ENCODE measurements at places on chromosomes 16 and 17.
A peak's percentile ranks its signal among the peaks of the same experiment; 100 is the strongest.

GRCh38 chr17:30256756-30257506 lies 21.4 kb upstream of the SLC6A4 start:
- no peak for DNase-seq

GRCh38 chr16:27534256-27534655 lies 15.5 kb downstream of the GTF3C1 start:
- no peak for DNase-seq

GRCh38 chr16:19001788-19002187 lies 18.1 kb downstream of the TMC7 start:
- DNase-seq = no peak

- no peak for DNase-seq
Measured at GRCh38 chr17:76930107-76930506, 61.9 kb downstream of the MGAT5B start.

DNA sequence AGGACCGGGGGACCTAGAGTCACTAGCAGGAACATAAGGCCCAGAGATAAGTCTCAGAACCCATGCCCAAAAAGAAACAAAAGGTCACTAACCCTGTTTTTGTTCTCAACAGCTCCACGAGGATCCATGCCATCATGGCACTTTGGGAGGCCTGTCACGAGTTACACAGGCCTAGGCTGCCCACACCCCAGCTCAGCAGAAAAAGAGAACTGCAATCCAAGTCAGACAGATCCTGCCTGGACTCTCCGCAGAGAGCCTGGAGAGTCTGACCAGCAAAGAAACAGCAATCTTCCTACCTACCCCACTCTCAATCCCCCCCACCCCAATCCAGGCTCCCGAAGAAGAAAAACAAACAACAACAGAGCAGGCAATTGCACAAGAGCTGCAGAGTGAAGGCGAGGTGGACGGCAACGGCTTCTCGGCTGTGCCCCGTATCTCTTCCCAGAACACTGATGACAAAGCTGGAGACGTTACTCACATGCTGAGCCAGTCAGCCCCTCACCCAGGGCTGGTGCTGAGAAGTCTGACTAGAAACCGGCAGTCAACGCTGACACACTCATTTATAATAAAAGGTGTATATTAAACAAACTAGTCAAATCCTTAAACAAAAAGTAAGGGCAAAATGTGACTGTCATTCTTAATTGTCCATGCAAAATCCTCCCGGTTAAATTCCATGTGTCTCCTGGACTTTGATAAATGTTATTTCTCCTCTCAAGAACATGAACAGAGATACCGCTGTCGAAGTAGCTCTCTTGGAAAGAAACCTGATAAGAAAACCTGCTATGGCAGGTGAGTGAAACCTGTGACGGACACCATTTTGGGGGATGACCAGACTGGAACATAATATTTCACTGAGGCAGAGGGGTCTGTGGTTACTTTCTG lies 89.3 kb downstream of the SMG6 start:
- no peak for DNase-seq

DNA sequence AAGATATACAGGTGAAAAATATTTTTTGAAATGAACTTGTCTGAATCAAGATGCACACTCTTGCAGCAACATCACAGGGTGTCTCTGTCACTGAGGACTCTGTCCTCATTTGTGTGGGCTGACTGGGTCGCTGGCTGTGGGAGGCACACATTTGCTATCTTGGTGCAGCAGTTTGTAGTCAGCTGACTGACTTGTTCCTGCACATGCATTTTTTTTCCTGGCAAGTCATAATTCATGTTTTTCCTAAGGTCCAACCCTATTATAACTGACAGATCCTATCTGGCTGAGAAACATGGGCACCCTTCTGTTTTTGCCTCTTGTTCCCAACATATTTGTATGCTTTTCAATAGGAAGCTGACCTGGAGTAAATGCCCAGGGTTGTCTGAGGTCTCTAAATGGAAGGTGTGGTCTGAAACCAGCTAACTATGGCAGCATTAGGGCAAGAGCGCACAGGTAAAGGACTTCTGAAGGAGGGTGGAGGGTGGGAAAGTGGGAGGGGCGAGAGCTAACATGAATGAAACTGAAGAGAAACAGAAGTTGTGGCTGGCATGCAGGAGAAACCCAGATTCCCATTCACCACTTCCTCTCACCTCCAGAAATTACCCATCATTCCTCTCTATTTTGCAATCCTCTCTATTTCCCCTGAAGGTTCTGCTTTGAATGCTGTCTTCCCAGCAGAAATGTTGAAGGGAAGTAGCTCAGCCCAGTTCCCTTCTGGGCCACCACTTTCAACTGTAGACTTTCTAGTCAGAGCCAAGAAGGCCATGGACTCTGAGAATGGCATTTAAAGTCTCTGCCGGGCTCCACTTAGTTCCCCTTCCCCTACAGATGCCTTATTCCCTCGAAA lies 166.1 kb downstream of the PRKCA start:
- no peak for DNase-seq

DNA sequence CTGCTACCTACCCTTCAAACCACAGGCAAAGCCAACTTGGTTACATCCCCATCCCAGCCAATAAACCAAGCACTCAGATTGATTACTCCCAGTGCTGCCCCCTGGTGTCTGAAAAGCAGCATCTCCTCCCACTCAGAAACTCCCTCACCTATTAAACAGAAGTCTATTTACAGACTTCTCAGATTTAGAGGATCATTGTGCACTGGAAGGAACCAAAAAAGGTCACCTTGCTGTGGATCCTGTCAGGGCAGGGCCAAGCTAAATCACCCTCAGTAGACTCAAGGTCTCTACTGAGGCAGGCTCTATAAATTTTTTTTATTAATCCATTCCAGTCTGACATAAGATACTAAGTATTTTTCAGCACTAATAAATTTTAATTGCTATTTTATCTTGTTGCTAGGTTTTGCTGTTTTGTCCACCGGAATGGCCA lies 17.6 kb downstream of the HIGD1B start:
- DNase-seq = peak; percentile 76

DNA sequence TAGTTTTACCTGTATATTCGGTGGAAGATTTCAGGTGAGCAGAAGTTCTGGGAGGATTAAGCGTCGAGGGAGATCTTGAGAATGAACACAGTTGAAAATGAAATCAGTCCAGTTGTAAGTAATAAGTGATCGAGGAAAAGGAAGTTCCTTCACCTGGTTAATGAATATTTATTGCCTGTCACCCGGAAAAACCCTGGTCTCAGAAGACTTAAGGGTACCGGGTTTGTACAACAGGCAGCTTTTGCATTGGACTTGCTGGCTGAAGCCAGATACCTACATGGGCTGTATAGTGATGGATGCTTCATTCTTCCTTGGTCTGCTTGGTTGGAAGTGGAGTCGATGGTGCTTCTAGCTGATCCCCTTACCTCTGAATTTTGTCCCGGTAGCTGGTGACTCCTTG lies 72.7 kb downstream of the PRKCA start:
- no peak for DNase-seq

GRCh38 chr17:74981979-74982662 lies 5.3 kb upstream of the CDR2L start:
- DNase-seq = peak; percentile 81

DNA sequence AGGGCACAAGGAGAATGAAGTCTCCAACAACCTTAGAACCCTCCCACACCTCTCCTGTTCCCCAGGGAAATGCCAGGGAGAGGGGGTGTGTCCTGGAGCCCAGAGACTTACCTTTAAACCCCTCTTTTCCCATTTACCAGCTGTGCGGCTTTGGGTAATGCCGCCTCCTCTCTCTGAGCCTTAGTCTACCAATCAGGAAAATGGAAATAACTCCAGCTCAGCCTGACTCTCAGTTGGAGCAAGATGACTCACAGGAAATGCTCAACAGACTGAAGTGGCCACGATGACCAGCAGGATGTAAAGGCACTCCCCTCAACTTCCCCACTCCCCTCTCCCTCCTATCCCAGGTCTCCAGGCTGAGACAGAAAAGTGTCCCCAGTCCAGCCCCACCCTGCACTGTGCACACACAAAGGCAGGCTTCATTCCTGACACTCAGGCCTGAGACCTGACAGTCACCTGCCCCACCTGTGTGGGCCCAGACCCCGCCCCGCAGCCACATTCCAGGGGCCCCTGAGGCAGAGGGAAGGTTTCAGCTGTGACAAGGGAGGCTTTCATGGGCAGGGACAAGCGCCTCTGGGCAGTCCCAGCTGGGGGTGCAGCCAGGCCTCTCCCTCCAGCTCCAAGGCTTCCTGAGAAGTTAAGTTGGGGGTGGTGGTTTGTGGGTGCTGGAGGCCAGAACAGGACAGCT lies 3.0 kb upstream of the KRT15 start:
- no peak for DNase-seq

DNA sequence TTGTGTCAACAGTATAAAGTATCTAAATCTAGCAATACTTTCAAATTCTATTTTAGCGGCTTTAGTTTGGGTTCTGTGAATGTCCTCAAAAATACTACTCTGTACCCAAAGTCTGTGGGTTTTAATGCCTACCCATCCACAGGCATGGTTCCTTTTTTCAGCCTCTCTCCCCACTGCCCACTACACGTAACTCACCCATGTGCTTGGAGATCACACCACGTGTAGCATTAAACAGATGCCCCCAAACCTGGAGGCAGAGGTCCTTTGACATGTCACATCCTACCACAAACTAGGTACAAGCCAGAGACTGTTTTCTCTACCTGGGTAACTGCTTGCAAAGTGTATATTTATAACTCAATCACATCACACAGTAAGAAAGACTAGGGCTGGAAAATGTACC lies 5.4 kb downstream of the DYNC1LI2 start:
- DNase-seq = no peak

DNA sequence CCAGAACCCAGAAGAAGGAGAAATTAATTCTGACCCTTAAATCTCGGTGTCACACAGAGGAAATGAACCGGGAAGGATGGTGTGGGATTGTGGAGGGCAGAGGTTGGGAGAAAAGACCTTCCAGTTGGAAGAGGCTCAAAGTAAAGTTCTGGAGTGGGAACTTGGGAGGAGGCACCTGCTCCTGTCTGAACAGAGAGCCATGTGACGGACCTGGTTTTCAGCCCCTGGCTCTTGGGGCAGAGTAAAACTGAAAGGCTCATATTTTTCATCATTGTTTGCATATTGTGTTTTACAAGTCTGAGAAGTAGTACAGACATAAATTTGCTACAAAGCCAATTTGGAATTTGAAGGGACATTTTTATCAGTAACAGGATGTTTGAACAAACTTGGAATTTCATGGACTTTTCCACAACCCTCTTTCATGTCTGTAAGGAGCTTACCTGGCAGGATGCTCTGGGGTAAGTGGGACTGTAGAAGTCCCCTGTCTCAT lies 24.4 kb upstream of the SEC14L1 start:
- DNase-seq = no peak

DNA sequence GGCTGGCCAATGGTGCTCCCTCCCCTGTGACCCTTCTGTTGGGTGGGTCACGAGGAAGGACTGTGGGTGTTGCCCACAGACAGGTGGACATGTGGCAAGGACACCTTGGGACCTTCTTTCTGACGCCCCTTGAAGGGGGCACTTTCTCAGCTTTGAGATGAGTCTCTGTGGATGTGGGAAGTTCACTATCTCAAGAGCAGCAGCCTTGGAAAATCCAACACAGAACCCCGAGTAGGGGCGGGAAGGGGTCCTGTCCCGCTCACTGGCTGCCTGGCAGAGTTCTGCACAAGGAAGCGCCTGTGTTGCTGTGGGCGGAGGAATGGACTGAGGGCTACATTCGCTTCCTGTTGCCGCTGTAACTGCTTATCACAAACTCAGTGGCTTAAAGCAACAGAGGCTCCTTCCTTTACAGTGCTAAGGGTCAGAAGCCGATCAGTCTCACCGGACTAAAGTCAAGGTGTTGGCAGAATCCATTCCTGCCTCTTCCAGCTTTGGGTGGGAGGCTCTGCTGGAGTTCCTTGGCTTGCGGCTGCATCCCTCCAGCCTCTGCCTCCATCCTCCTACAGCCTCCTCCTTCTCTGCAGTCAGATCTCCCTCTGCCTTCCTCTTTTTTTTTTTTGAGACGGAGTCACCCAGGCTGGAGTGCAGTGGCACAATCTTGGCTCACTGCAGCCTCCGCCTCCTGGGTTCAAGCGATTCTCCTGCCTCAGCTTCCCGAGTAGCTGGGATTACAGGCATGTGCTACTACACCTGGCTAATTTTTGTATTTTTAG lies 305.2 kb downstream of the SEC14L1 start:
- no peak for DNase-seq

DNA sequence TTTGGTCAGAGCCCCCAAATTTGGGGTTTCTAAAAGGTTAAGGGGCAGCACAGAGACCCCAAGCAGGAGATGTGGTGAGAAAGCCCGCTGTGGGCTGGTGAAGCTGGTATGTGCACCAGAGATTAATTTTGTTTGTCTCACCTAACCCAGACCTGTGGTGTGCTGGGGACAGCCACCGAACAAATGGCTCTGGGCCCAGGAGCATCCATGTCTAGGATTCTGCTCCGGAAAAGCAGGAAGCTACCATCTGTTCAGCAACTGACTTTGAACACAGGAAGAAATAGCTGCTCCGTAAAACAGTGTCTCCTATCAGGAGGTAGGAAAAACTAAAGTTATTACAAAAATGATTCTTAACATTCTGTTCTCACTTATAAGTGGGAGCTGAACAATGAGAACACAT lies 2.7 kb upstream of the ZP2 start:
- DNase-seq = no peak

DNA sequence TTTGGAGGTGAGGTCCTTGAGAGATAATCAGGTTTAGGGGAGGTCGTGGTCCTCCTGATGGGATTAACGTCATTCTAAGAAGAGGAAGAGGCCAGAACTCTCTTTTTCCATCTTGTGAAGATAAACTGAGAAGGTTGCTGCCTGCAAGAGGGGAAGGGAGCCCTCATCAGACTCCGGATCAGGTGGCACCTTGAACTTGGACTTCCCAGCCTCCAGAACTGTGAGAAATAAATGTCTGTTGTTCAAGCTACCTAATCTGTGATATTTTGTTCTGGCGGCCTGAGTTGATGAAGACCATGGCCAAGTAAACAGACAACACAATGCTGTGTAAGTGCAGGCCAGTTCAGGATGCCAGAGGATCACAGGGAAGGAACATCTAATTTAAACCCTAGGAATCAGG lies 10.9 kb upstream of the PRKCB start:
- no peak for DNase-seq

GRCh38 chr17:80101946-80102663 lies 724 bp downstream of the GAA start:
- DNase-seq = peak; percentile 69

All from GM20000 (cell line).